ENCODE measurements at places on chromosomes 11 and 22.

DNA sequence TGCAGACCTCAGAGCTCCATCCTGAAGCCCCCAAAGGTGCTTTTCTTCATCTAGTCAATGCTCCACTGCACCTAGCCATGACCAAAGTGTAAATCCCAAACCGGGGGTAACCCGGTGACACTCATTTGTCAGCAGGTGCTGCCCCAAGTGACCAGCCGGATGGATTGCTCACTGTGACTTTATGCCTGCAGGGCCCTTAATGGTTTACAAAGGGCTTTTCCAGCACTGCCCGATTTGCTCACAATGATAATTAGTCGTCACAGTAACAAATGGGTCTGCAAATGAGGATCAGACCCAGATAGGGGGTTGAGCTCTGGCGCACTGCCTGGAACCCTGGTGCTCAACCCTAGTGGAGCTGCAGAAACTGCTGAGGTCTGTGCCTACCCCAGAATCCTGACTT lies 45.7 kb upstream of the CD5 start:
- DNase-seq, result no peak

GRCh38 chr11:45056529-45056928 lies 89.9 kb upstream of the PRDM11 start:
- DNase-seq, result no peak

- DNase-seq, result no peak
Measured at GRCh38 chr22:44521326-44522074, 23.5 kb upstream of the RTL6 start.

GRCh38 chr22:22198751-22199150 lies 45.8 kb upstream of the VPREB1 start:
- DNase-seq, result no peak

DNA sequence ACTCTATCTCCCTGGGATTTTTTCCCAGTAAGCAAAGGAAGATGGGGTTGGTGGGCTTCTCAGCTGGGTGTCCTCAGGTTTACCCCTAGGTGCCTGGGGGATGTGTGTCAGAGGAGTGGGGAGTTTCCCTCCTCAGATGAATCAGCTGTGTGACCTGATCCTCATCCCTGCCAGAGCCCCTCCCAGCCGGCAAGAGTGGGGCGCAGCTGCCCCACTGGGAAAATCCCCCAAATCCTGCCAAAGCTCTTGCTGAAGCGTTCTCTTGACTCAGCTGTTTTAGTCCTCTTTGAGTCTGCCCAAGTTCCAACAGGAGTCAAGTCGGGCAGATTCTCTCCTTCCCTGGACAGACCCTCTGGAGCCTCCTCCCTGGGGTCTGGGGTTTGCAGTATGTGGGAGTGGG lies 6.0 kb downstream of the C11orf68 start:
- DNase-seq, result no peak

DNA sequence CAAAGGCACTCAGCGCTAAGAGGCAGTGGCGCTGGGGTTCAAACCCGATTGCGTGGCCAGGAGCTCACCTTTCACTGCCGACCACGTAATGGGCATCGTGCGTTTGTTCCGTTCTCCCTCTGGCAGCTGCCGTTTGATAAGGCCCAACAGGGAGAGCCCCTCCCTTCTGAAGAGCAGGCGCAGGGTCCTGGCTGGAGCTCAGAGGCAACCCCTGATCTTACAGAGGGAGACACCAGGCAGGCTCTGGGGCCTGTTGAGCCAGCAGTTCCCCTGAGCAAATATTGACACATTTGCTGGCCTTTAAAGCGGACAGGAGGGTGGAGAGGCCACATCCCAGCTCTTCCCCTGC lies 11.7 kb upstream of the C1QTNF6 start:
- no peak for DNase-seq

Measured in stimulated activated CD8-positive, alpha-beta memory T cell treated with anti-CD3 and anti-CD28 coated beads, Interleukin-15, amount 100 ng/mL, for 48 hours (primary cell).